Activated CD4-positive, alpha-beta memory T cell treated with anti-CD3 and anti-CD28 coated beads, Interleukin-2, amount 10 ng/mL, durations not matched to agents 7 days and 5 days (primary cell): ENCODE measurements at places on chromosomes 6 and 20. TPM values are rescaled to one million over a fixed set of nuclear protein-coding genes. Genes with fewer than 3 reads are reported as not detected.

LHFPL5 gene
- total RNA-seq, result not detected

DLK2 gene
- total RNA-seq, result 0.18 TPM

DDO gene
- total RNA-seq, result not detected

HRH3 gene
- not detected for total RNA-seq

SIRPB1 gene
- 7.1 TPM for total RNA-seq

RIMS4 gene
- not detected for total RNA-seq

MYL9 gene
- total RNA-seq, result 1.1 TPM

WFDC2 gene
- total RNA-seq, result not detected

RFX6 gene
- total RNA-seq, result not detected

MYCT1 gene
- not detected for total RNA-seq

NEURL2 gene
- 1.6 TPM for total RNA-seq

ZNF335 gene
- total RNA-seq, result 36.7 TPM

SPAG4 gene
- 6.5 TPM for total RNA-seq

MARCKS gene
- 0.05 TPM for total RNA-seq

NMBR gene
- total RNA-seq, result not detected

IL17A gene
- total RNA-seq, result 6.2 TPM

GFRA4 gene
- total RNA-seq, result not detected

RAMACL gene
- not detected for total RNA-seq

TRIM31 gene
- total RNA-seq, result not detected

RNF39 gene
- not detected for total RNA-seq

KIF25 gene
- total RNA-seq, result not detected

MLIP gene
- total RNA-seq, result not detected

CDYL gene
- total RNA-seq, result 27.5 TPM

TNF gene
- total RNA-seq, result 124 TPM

PLCB1 gene
- total RNA-seq, result 1.9 TPM

SNPH gene
- 2.9 TPM for total RNA-seq

BNIP5 gene
- total RNA-seq, result not detected

PPP1R3G gene
- total RNA-seq, result 0.08 TPM

FAM162B gene
- total RNA-seq, result not detected

HSPA12B gene
- total RNA-seq, result 0.08 TPM

TMEM14C gene
- total RNA-seq, result 42.4 TPM

ADTRP gene
- total RNA-seq, result 5.5 TPM

PRSS16 gene
- total RNA-seq, result 1.3 TPM

TGM2 gene
- 0.33 TPM for total RNA-seq

CEP57L1 gene
- 23.3 TPM for total RNA-seq

NKAIN4 gene
- total RNA-seq, result not detected
